ENCODE measurements at places on chromosomes 5 and 9. TPM values are rescaled to one million over a fixed set of nuclear protein-coding genes. Genes with fewer than 3 reads are reported as not detected.

DNA sequence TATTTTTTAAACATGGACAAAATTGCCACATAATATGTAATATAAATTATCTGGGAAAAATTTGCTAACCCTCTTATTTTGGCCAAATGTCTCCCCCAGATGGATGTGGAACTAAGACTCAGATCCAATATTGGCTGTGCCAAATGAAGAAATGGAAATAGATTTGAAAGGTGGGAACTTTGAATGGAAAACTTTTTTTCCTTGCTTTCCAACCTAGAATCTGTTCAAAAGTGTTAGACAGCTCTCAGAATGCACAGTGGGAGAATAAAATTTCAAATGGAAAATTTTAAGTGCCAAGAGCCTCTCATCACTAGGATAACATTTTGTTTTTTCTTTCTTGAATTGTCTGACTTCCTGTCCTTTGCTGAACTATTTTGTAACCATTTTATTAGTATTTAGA, 142.6 kb upstream of the GAS1 start:
- ATAC-seq = no peak

DNA sequence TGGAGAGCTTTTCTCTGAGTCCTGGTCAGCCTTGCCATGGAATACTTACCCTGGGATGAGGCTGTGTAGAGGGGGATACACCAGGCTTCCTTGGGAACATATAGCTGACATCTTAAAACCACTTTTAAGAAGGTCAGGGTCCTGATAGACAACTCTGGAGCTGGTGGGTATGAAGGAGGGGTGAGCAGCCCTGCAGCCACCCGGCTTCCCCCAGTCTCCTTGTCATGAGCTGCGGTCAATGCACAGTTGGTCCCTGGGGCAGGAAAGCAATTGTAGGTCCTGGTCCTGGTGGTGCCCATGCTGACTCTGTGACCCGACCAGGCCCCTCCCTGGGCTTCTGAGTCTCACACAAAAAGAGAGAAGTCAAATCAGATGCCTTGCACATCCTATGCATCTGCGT, 63.6 kb downstream of the MRPL36 start:
- no peak for ATAC-seq

- no peak for ATAC-seq
Observed at GRCh38 chr5:68745448-68745847, 348.4 kb upstream of the SLC30A5 start.

Gene C9
- total RNA-seq = not detected

- ATAC-seq = no peak
Observed at GRCh38 chr5:96838201-96839070, 30.7 kb upstream of the ERAP1 start.

Gene ARL14EPL
- not detected for total RNA-seq

- no peak for ATAC-seq
Observed at GRCh38 chr5:52861368-52861767, 73.7 kb downstream of the ITGA1 start.

Gene ITGA2
- 14.6 TPM for total RNA-seq

GRCh38 chr5:146027751-146028150, 77.6 kb downstream of the PLAC8L1 start:
- no peak for ATAC-seq

GRCh38 chr9:19155106-19155935, 28.0 kb upstream of the PLIN2 start:
- no peak for ATAC-seq

Gene PCDHGB5
- 9.3 TPM for total RNA-seq

GRCh38 chr5:74946471-74946870, 80.3 kb upstream of the FAM169A start:
- no peak for ATAC-seq
